ENCODE measurements at places on chromosomes 3 and 15. TPM values are rescaled to one million over a fixed set of nuclear protein-coding genes. Genes with fewer than 3 reads are reported as not detected.
A peak's percentile ranks its signal among the peaks of the same experiment; 100 is the strongest.

FGD5 gene
- 7.4 TPM for total RNA-seq

DAPK2 gene
- total RNA-seq, result 5.5 TPM

ZDHHC19 gene
- total RNA-seq, result 0.99 TPM

PLSCR2 gene
- not detected for total RNA-seq

UROC1 gene
- not detected for total RNA-seq

DNA sequence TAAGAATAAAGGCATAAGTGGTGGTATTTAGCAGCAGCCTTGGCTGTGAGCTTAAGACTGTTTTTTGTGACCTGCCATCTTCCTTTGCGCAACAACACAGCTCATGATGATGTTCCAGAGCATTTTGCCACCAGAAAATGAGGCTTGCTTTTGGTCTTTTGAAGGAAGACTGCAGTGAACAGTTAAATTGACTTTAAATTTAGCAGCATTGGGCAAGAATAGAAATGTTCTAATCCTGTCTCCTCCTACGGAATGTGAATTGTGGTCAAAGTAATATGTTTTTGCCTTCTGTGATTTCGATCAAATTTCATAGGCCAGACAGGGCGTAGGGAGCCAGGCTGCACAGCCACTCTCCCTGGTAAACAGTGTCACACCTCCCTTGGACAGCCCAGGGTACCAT, 460.7 kb upstream of the RASGRP1 start:
- no peak for DNase-seq

DNA sequence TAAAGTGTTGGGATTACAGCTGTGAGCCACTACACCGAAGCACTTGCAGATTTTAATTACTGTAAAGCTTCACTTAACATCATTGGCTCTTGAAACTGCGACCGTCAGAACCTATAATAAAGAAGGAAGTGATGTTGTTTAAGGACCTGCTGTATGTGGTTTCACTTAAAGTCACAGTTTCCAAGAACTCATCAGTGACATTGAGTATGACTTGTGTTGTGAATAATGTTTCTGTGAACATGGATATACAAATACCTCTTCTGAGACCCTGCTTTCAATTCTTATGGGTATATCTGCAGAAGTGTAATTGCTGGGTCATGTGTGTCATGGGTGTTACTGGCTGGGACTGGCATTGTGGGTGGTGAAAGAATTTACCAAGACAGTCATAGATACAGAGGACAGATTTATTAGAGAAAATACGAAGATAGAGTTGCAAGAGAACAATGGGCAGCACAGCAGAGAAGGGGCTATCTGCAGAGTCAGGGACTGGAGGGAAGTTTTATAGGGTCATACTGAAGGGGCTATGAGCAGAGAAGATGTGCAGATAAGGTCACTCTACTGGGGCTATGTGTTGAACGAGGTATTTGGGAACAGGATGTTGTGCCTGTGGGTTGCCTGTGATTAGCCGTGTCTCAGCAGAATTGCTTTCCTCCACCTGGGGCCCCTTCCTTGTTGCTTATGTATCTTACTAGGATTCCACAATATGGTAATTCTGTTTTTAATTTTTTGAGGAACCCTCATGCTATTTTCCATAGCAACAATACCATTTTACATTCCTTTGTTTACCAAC, 4.5 kb downstream of the NDUFB5 start:
- DNase-seq, result no peak

DNA sequence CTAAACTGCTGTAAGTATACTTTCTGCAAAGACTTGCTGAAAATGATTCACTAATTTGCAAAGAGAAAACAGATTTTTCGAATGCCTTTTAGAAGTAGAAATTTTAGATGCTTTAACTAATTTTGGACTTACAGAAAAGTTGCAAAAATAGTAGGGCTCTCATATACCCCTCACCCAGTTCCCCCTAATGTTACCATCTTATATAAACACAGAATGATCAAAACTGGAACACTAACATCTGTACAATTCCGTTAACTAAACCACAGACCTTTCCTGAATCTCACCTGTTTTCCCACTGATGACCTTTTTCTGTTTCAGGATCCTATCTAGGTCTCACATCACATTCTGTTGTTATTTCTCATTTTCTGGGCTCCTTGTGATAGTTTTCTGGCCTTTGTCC, 454.8 kb downstream of the SHQ1 start:
- no peak for DNase-seq

DNA sequence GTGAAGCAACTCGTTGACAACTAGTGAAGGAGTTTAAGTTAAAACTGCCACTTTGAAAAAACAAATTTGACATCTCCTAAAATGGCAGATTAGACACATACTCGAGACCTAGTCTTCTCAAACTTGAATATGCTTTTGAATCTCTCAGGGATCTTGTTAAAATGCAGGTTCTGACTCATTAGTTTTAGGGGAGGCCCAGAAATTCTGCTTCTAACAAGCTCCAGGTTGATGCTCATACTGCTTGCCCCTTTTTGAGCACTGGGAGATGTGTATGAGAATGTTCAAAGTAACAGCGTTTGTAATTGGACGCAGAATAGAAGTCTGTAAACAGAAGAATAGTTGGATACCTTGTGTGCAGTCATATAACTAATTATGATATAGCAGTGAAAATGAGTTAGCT, 1.6 kb downstream of the C3orf38 start:
- DNase-seq, result no peak

DNA sequence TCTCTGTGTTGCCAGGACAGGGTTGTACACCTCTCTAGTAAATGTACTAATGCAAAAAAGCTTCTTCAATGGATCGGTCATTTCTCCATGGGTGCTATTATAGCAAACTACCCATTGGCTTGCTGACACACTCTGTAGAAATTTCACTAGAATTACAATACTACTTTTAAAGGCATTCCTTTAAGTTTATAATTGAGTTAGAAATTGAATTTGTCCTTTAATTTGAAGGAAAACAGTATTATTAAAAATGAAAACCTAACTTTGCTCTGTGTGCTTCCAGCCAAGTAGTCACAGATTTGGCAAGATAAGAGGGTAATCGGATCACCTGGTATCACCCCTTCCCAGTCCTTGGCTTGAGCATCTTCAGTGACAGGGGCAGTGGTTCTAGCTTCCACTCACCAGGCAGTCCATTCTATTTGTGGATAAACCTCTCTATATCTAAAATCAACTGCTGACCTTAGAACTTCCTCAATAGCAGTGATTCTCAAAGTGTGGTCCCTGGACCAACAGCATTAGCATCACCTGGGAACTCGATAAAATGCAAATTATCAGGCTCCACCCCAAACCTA, 93.2 kb downstream of the GHSR start:
- no peak for DNase-seq

- no peak for DNase-seq
Observed at GRCh38 chr3:65348398-65348995, 660.7 kb upstream of the ADAMTS9 start.

DNA sequence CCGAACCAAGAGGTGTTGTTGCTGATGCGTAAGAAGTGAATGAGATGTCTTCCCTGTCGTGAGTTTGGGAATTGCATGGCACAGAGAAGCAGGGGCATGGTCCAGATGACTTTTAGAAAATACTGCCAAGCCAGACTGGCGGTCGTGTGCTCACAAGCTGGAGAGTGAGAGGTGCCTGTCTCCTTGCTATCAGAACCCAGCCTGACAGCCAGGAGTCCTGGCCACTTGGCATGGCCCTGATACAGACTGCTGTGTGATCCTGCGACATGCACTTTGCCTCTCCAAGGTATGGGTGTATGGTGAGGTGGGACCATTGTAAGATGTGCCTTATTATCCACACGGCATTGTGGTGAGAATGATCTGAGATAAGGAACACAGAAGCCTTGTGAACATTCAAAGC, 93.0 kb downstream of the SMAD3 start:
- peak; percentile 49 for DNase-seq

GRCh38 chr3:52434491-52435115, 10.3 kb downstream of the SEMA3G start:
- peak; percentile 48 for DNase-seq

DNA sequence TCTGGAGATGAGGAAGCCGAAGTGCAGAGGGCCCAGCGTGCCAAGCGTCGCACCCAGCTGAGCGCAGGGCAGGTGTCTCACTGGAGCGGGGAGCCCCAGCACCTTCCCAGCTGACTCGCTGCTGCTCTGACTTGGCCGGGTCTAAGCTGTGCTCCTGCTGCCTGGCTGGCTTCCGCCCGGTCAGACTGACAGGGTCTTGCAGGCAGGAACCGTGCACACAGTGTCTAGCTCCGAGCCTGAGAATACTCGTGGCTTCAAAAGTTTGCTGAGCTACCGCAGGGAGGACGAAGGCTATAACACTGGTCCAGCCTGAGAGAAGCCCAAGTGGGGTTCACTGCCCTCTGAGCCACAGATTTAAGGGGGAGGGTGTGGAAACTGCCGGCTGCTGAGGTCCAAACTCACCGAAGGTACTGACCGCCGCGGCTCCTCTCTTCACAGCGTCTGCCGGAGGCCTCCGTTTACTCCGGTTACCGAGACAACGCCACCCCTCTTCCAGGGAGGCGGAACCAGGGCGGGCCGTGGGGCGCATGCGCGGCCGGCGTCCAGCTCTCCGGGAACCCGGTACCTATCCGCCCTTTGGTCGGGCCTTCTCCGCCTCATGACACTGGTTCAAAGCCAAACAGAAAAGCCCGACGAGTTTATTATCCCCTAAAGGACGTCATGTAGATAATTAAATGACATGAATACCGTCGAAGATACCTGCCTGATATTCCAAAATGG, at the start of gene CFAP44:
Gene CFAP44, minus strand, starts transcription at position 443 of the 720 bp plus-strand sequence. CDS start 7,829 bp downstream, outside the sequence.
- DNase-seq, result peak; percentile 89

GRCh38 chr15:96331945-96332636, 1.6 kb downstream of the NR2F2 start:
- DNase-seq, result peak; percentile 77

DNA sequence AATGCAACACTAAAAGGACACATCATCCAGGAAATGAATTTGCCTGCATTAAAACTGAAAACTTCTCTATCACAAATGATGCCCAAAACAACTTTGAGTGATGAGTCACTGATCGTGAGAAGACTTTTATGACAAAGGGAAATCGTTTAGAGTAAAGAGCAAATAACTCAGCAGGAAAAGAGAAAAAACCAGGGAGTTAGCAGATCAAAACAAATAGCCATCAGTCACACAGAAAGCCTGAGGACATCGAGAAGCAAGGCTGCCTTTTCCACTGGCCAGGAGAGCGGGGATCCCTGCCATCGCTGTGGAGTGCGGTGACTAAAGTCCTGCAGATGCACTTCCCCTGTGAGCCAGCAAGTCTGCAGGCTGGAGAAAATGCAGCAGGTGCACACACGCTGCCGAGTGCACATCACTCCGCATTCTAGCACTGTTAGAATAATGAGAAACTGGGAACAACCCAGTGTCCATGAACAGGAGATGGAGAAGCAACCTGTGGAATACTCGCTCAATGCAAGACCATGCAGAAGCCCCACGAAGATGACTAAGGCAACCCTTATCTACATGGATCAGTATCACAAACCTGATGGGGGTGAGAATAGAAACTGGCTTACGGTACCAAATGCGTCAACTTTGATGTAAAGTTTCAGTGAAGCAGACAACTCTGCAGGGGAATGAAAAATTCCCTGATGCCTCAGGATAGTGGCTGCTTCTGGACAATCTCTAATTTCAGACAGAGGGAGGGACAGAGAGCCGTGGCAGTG, 86.4 kb downstream of the NSMCE3 start:
- no peak for DNase-seq

DNA sequence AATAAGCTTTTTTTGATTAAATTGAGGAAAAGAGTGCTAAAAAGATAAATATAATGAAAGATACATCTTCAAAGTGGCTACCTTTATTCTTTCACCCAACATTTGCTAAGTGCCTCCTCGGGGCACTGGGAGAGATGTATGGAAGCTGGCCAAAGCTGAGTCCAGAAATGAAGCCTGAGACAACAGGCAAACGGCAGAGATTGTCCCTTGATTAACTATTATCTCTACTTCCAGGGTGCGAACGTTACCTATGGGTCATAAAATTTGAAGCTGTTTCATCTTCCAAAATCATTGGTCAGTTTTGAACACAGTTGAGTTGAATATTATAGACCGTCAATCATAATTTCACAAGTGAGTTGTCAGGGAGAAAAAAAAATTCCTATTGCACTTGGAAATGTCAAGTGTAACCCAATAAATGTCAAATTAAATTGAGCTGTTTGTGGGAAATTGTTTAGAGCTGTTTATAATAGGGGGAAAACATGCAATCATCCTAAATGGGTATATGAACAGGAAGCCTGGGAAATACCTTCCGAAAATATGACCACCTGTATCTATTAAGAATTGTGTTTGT, 73.9 kb downstream of the SUCLG2 start:
- no peak for DNase-seq

DNA sequence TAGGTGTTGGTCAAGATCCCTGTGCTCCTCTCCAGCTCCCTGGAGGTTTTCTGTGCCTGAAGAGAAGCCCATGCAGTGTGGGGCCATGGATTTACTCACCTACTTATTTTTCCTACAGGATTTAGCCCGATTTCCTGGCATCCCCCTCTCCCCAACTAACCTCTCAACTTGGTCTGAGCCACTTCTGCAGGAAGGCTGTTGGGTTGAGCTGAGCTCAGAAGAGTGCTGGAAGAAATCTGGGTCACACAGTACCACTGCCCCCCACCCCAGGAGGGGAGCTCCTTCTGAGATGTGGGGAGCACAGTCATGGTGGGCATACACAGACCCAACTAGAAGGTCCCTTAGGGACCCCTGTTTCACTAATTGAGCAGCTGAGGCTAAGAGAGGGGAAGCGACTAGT, 34.4 kb upstream of the SLCO2A1 start:
- DNase-seq, result no peak
